H1 (cell line): ENCODE measurements at places on chromosomes 13 and 19. TPM values are rescaled to one million over a fixed set of nuclear protein-coding genes. Genes with fewer than 3 reads are reported as not detected.

GRCh38 chr19:51135986-51136762 lies 5.9 kb upstream of the SIGLEC7 start:
- no peak for DNase-seq
- H3K4me3 ChIP-seq = no peak overlapping the region

CD37 gene
- polyA plus RNA-seq = not detected in 2 replicates

CLEC17A gene
- polyA plus RNA-seq = not detected in 2 replicates

DNA sequence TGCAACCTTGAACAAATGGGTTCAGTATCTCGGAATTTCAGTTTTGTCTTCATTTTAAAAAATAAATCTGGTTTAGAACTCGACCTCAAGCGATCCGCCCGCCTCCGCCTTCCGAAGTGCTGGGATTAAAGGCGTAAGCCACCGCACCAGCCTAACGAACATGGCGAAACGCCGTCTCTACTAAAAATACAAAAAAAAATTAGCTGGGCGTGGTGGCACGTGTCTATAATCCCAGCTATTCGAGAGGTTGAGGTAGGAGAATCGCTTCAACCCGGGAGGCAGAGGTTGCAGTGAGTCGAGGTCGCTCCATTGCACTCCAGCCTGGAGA lies 571 bp downstream of the ZNF302 start:
- H3K27me3 ChIP-seq = no peaks in the 10 kb centered on the region; the same call in 1 of the 2 replicates
- no peak for DNase-seq
- peak overlapping the region; percentile 90 for H3K4me3 ChIP-seq
- H3K27ac ChIP-seq = no peak overlapping the region; the same call in 1 of the 2 replicates
- H3K36me3 ChIP-seq = peaks cover 3% of the 10 kb centered on the region; the same call in 1 of the 2 replicates

- no peak overlapping the region for H3K4me3 ChIP-seq
- no peaks in the 10 kb centered on the region for H3K4me1 ChIP-seq
- no peaks in the 10 kb centered on the region for H3K36me3 ChIP-seq
- H3K27ac ChIP-seq = no peak overlapping the region
Measured at GRCh38 chr19:51799034-51799773, 4.2 kb downstream of the FPR3 start.
